ENCODE measurements at places on chromosomes 7 and 10. TPM values are rescaled to one million over a fixed set of nuclear protein-coding genes. Genes with fewer than 3 reads are reported as not detected.
A peak's percentile ranks its signal among the peaks of the same experiment; 100 is the strongest.

The PNLIP gene
- not detected for total RNA-seq

The ATRNL1 gene
- 1.8 TPM for total RNA-seq

The TMEM213 gene
- not detected for total RNA-seq

The ITIH2 gene
- total RNA-seq: not detected

The BTBD16 gene
- total RNA-seq: 0.16 TPM

The HYCC1 gene
- total RNA-seq: 5.1 TPM

DNA sequence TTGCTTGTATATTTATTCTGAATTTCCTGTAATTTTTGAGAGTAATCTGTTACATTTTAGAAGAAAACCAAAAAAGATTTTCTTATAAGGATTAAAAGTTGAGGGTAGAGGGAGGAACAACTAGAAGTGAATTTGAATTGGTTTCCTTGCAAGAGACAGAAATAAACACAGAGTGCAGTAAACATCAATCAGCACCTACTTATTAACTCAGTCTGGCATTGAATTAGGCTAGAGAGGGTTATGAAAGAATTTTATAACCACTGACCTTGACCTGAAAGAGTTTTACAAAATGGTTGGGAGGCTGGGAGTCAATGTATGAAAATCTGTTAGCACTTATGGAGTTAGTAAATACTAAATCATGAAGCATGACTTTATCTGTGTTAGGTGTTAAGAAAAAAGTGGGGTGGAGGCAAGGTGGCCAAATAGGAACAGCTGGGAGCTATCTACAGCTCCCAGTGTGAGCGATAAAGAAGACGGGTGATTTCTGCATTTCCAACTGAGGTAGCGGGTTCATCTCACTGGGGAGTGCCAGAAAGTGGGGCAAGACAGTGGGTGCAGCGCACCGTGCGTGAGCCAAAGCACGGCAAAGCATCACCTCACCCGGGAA lies 106.5 kb downstream of the PDE1C start:
- no peak for DNase-seq

DNA sequence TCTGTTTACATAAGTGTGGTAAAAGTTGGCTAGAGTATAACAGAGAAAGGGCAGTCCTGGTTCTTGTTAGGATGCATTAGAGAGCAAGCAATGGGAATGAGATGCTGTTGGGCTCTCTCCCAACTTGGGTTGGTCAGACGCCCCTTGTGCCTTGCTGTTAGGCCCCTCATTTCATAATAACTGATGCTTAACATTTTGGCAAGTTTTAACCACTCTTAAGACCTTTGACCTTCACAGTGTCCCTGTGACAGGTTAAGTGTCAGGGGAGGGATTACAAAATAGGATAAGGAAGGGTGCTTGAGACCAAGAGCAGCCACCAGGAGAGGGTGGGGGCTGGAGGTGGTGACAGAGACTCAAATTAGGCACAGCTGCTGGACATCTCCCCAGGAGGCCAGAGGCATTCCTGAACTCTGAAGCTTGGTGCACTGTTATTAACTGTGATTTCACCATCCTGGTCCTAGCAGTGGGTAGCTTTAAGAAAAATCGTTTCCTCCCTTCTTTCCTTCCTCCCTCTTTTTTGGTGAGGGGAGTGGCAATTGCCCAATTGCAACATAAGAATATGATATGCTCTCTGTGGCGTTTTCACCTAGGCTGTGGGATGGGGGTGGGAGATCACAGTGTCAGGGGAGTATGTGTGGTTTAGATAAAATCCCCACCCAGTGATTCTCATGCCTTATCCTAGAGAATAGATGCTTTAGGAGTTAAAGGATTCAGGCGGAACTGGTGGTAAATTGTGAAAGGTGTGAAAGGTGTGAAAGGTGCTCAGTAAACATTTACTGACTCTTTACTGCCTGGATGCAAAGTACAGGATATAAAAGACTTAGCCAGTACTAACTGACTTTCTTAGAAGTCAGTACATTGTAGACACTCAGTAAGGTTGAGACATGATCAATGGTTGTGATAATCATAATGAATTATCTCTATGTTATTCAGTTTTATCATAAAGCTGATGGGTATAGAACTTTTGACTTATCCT lies 270.5 kb downstream of the BICC1 start:
- DNase-seq: peak; percentile 54

- DNase-seq: no peak
Observed at GRCh38 chr10:132001238-132001972, 19.7 kb upstream of the BNIP3 start.

DNA sequence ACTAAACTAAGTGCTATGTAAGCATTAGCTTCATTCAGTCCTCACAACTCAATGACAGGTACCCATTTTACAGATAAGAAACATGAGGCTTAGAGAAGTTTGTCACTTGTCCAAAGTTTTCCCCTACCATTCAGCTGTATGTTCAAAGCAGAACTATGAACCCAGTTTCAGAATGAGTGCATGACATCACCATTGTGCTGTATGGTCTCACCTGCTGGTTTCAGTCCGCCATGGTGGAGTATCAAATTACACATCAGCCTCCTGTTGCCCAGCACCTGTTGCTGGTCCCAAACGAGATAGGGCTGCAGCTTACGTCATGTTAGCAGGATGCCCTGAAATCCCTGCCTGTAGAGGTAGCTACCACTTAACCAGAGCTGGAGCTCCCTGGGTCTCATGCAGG lies 95.0 kb downstream of the DYNC1I1 start:
- DNase-seq: no peak

DNA sequence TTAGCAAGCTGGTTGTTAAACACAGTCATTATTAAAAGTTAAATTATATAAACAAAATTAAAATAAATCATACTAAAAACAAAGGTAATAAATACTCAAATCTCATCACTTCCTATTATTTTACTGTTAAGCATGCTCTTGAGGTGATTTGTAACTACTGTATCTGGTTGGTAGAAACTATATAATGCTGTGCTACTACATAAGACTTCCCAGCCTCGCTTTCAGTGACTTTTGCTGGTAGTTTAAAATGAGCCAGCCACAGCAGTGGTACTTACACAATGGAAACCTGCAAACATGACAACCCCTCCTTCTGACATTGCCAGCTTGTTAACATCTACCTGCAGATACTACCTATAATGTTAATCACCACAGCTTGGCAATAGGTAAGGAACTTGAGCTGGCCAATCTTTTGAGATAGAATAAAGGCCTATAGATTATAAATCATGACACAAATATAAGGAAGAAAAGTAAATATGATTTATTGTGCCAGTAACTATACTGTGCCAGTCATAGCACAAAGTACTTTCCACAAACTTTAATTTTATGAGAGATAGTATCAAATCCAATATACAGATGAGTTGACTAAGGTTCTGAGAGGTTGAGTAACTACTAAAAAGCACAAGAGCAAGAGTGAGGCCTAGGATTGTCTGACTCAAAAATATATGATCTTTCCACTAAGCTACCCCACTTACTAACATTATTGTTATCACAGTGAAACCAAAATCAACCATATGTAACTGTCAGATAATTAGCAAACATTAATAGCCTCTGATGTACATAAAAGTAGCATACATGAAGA lies 181.1 kb upstream of the ASAH2 start:
- no peak for DNase-seq

DNA sequence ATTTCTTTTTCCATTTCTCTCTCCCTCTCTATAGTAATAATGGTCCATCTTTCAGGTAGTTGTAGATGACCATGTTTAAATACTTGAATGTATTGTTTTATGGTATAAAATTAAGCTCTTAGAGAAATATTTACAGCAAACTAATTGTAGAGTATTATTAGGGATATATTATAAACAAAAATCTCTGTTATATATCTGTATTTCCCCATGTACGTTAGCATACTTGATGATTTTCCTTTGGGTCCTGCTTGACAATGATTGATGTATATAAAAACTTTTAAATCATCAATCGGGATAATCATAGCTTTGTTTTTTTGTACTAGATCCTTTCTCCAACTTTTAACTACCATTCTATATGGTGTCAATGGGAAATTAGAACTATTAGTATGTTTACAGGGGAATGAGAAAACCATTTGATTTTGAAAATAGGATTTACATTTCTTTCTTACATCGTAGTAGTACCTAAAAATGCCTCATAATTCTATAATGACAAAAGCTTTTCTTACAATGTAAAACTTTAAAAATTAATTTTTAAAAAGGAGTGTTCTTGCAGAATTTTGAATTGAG lies 117.5 kb upstream of the CDK13 start:
- DNase-seq: no peak

DNA sequence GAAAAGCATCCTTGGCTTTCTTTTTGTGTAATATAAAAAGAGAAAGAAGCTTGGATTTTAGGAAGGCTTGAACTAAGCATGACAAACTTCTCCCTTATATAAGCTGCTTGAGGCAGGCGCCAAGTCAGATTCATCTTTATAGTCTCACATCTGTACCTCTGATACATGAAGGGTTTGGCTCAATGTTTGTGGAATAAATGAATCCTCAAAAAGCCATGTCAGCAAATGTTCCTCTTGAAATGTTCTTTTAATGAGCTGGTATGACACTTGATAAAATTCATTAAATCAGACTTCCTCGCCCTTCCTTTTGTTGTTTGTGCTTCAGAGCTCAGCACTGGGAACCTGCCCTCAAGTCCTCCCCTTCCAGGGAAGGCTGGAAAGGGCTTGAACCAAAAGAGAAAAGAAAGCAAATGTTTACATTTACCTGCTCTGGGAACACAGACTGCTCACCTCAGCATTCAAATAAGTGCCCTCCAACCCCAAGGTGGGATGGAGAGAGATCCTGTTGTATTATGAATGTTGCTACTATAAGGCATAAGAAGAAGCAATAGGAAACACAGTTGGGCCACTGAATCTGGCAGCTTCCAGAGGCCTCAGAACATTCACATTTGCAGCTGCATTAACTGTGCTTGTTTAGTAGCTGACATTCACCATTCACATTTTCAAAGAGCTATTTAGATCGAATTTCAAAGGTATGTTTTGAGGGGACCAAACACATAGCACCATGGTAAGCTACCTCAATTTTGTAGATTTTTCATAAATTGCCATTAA lies 212.6 kb downstream of the CACNA2D1 start:
- no peak for DNase-seq

DNA sequence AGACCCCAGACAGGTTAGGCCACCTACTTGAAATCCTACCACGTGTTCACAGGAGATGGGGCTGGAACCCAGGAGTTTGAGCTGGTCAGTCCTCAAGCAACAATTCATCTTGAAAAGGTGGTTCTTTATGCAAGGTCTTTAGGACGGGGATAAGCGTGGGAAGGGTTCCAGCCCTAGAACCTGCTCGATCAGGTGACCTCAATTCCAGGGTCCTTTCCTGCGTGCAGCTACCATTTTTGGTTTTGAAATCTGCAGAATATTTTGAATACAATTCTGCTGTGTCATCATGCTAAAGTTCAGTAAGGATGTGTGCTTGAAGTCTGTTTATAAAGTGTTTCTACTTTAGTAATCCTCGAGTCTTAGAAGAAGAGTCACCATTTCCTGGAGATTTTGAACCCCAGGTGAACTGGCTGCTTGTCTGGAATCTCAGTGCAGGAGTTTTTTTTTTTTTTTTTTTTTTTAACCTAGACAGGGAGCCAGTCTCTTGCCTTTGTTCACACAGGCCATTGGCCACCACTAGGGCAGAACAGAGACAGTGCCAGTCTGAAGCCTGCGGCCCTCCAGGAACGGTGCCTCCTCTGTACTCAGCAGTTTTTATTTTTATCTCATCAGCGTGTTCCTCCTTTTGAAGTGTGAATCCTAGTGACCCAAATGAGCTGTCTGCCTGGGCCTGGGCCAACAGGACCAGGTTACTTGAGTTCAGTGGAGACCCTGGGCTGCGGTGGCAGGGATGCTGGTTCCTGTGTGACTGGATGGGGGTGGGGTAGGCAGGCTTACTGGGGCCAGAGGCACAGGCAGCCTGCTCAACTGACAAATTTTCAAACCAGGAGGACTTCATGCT lies 54.6 kb downstream of the EEPD1 start:
- DNase-seq: peak; percentile 64

DNA sequence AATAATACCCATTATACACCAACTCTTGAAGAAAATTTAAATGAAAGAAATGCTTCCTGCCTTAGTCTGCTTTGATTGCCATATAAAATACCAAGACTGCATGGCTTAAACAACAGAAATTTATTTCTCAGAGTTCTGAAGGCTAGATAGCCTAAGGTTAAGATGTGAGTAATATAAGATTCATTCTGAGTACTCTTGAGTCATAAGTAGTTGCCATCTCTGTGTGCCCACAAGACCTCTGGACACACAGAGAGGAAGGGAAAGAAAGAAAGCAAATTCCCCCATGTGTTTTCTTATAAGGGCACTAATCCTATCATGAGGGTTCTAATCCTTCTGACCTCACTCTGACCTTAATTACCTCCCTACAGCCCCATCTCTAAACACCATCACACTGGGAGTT lies 201.2 kb downstream of the PTN start:
- no peak for DNase-seq

DNA sequence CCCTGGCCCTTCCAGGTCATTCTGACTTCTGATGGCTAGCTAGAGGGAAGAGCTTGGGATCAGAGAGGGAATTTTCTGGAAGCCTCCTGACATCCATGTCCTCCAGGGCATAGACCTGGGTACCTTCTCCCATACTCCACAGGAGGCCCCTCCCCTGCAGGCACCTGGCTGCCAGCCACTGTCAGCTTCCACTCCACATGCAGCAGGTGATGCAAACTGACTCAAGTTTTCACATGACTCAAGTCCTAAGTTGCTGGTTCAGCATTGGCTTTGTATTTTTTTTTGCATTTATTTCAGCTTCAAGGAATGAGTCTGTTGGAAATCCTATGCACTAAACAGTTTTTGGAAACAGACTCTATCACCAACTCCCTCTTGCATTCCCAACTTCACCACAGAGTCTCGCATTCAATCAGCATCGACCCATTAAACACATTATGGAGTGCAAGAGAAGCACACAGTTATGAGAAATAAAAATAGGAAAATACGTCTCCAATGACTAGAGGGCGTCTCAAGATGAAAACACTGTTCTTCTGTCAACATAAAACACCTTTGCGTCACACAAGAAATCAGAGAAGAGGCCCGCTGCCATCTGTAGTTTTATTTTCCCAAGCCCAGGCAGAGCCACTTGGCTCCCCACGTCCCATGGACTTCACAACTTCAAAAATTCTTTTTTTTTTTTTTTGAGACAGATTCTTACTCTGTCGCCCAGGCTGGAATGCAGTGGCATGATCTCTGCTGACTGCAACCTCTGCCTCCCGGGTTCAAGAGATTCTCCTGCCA lies 362.6 kb upstream of the MGMT start:
- DNase-seq: no peak

DNA sequence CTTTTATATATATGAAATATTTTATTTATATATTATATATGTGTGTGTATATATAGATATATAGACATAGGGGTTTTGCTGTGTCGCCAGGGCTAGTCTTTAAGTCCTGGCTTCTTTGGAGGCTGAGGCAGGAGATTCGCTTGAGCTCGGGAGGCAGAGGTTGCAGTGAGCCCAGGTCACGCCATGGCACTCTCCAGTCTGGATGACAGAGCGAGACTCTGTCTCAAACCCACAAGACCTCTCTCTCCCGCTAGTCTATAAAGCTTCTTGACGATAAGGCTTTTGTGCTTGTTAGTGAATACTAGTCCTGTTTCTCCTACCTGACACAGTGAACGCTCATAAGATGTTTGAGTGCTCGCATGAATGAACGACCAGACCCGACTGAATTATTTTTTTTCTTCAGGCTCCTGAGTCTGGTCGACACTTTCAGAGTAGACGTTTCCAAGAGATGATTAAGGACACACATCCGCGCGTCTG lies 577 bp upstream of the DDX21 start:
- peak; percentile 12 for DNase-seq

GRCh38 chr10:86851328-86852207 lies 95.1 kb downstream of the BMPR1A start:
- DNase-seq: no peak

Data from mucosa of descending colon (tissue), 3 donors.